Fibroblast of the aortic adventitia (primary cell): ENCODE measurements at places on chromosomes 2 and 18.
A peak's percentile ranks its signal among the peaks of the same experiment; 100 is the strongest.

GRCh38 chr18:21769206-21769605, 28.6 kb downstream of the MIB1 start:
- DNase-seq: no peak

DNA sequence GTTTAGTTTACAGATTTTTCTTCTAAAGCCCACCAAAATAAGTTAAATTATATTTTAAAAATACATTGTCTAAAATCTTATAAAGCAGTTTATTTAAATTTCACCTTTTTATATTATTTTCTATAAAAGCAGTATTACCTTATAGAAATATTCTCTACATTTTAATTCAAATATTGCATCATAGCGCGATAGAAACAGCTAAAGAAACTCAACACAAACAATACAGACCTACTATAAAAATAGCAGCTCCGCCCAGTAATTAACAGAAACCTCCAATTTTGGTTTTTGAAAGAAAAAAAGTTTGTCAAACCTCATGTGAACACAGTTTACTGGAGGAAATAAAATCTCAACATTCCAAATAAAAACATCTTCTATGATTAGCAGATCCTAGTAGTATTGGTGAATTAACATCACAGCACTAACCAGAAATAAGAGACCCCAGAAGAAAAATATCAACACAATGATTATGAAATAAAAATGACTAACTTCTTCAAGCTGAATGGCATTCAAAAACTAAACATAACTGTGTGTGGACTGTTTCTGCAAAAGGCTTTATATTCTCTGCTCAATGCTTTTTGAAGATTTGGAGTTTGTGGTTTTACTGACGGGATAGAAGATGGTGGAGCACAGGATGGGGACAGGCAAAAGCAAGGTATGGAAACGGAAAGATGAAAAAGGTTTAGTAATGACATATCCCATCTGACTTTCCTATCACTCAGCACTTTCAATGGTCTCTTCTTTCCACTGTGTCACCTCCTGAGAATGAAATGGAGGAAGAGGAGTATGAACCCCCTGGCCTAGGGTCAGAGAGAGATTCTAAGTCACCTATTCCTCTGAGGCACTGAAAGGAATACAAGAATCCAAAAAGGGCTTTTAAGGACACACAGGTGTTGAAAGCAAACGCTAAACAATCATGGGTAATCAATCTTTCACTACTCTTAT, 17.5 kb downstream of the MAP4K3 start:
- DNase-seq: peak; percentile 24

- no peak for DNase-seq
Observed at GRCh38 chr2:26637811-26638310, 3.3 kb downstream of the CIB4 start.

DNA sequence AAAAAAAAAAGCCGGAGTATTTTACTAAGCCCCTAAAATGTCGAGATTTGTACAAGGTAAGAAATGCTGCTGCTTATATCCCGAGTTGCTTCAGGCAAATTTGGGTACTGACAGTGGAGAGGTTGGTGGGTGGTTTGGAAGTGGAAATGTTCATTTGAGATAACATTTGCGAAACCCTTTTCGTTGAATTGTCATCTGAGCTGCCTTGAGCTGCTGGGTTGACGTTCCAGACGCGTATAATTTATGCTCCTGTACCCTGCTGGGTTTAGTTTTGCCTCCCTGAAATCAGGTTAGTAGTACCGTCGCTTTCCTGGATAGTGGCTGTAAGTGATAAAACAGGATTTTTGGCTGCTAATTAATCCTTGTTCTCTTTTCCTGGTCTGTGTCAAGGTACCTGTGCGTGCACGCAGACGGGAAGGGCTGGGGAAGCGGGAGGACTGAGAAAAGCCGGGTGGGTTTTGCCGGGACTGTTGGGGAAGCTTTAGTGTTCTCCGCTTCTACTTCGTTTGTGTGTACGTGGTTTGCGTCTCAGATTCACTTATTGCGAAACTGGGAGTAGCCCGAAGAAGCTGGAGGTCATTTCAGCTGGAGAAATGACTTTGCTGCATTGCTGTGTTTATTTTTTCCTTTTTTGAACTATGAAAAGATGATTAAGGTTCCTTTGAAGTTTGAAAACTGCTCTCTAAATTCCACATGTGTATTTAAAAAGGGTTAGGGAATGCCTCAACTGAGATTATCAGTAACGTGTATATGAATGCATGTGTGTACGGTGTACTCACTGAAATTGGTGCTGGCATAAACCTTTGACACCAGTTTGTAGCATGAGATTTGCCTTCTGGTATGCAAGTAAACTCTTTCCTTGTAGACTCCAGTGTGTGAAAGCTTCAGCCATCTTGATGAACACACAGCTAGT, 709 bp downstream of the UGP2 start:
- DNase-seq: peak; percentile 81

DNA sequence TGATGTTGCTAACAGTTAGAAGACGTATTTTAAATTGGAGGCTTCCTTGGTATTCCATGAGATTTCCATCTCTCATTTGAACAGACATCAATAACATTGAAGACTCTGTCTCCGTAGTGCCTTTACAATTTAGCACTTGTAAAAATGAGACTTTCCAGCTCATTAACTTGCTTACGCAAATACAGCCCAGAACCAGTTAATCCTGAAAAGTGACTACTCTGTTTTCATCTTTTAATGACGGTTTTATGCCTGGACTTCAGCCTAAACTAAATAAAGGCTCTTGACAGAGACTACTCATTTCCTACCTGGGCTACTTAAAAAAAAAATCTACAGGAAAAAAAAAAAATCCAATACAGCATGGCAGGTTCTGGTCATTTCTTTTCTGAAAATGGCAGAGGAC, 148.6 kb downstream of the LRATD1 start:
- no peak for DNase-seq

DNA sequence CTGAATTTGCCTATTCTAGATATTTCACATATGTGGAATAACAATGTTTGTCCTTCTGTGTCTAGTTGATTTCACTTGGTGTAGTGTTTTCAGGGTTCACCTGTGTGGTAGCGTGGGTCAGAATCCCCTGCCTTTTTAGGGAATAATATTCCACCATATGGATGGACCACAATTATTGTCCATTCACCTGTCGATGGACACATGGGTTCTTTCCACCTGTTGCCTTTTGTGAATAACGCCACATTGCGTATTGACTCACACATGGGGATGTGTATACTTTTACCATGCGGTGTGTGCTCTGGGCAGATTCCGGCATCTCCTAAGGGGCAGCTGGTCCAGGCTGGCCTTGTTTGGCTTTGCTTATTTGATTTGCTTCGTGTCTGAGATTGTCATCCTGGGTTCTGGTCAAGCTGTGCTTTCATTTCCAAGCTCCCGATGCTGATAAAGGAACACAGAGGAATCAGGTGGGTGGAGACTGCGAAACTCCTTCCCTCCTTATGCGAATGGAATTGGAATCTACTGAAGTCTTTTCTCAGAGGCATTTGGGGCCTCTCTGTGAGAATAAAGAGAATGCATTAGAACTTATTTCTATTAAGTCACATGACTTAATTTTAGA, 18.9 kb upstream of the ALLC start:
- no peak for DNase-seq

GRCh38 chr18:37705016-37705415, 139.4 kb upstream of the CELF4 start:
- no peak for DNase-seq

- DNase-seq: no peak
Observed at GRCh38 chr2:223601018-223601417, 1.1 kb downstream of the SCG2 start.

DNA sequence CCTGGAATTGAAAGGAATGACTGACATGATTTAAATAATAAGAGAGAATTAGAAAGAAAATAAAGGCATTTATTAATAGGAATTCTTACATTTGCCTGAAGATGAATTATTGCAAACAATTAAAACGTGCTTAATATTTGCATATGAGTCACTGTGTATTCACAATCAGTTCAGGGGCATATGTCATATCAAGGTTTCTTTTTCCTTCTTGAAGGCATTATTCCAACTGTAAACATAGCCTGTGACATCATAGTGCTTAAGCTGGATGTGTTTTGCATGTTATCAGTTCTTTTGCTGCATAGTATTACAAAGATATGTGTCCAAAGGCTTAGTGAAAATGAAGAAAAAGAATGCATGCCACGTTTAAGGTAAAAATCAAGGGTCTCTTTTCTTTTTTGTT, 80.8 kb downstream of the MEIS1 start:
- DNase-seq: peak; percentile 67

DNA sequence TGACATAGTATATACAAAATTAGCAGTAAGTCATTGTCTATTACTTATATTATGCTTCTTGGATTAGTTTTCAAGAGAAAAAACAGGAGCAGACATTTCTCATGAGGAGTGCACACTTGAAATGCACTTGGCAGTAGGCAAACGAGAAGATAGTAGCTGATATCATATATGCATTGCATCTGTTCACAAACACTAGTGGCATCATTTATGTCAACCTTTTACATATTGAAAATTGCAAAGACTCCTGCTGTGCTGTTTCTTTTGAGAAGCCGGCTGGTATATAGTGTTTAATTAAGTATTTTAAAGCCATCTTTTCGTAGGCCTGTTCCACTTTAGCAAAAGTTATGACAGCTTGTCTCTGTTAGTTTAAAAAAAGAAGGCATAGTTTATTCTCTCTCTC, 58.4 kb upstream of the SLC8A1 start:
- DNase-seq: no peak

DNA sequence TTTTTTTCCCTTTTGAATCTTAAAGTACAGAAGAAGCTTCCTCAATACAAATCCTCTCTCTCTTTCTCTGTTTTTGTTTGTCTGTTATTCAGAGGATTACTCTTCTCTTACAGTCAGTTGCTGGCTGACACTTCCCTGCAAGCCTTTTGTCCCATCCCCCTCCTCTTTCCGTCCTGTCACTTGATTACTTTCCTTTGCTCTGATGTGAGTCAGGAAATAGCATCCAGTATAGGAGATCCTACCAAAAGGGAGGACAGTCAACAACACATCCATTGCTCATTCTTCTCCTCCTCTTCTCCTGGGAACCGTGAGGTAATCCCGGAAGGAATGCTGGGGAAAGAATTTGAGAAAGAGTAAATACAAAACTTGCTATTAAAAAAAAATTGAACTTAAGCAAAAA, 79.3 kb upstream of the SCN7A start:
- peak; percentile 17 for DNase-seq

GRCh38 chr2:229780856-229781773, 66.8 kb upstream of the DNER start:
- peak; percentile 72 for DNase-seq

DNA sequence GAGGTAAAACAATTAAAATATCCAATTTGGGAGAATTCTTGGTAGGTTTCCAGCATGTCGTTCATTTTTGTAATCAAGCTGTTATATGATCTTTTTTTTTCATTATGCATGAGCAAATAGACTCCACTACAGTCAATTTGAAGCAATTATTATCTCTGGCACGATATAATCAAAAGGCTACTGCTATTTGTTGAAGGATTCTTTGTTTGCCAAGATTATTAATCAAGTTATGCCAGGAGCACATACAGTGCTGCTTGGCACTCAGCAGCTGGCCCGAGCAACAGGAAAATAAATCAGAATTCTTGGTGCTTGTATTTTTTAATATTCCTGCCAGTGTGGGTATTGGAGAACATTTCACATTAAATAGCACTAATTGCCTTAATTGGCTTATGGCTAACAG, 279.5 kb downstream of the RND3 start:
- DNase-seq: no peak

DNA sequence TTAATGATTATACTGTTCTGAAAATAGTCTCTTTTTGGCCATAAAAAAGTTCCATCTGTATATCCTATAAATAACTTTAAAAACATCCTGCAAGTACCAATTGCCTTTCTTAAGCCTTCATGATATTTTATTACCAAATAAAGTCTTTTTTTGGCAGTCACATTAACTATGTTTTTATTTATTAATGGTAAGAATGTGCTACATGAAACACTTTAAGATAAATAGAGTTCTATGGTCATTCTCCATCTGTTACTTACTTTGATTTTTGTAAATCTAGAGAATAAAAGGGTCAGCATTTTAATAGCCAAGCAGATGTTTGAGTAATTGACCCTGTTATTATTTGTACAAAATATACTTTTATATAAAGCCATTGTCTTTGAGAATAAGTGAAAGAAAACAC, 52.6 kb downstream of the LCLAT1 start:
- DNase-seq: no peak

GRCh38 chr18:57811477-57812125, 8.5 kb upstream of the ATP8B1 start:
- DNase-seq: no peak

DNA sequence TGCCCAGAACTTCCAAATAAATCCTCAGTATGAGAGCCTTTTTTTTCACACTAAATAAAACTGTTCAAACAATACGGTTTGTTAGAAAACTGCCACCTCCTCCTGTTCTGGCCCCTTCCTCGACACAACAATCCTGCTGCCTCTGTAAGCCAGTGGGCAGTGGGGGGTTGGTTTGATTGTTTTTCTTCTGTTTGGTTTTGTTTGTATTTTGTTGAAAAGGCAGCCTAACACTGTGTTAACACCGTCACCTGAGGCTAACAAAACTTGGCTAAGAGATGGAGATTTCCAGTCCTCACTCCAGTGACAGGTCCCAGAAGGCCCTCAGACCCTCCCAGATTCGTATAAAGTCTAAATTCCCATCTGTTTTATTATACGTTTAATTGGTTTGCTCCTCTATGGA, 402.1 kb downstream of the ZNF521 start:
- DNase-seq: no peak

GRCh38 chr2:25035537-25036220, 6.2 kb upstream of the EFR3B start:
- no peak for DNase-seq

DNA sequence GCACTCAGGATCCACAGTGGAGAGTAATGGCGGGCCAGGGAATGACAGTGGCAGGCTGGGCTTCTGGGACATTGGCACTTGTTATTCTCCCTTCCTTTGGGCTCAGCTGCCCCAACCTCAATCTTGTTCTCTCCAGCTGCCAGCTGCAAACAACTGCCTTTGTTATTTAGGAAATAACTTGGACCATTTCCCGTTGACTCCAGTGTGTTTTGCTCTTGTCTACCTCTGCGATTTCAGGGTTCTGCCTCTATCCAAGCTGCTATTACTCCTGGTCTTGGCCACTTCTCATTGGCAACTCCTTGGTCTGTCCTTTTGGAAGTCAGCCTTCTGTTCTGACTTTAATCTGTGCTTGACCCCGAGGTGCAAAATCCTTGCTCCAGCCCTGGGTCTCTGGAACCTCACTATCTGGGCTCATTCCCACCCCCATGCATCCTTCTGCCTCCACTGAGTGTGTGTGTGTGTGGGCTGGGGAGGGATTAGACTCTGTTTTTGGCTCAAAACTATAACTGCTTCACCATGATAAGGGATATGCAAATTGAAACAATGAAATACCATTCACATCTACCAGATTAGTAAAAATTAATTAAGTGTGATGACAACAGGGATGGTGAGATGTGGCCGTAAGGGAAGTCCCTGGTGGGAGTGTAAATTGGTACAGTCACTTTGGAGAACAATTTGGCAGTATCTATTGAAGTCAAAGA, 134.1 kb upstream of the CXCR4 start:
- peak; percentile 26 for DNase-seq

- DNase-seq: no peak
Observed at GRCh38 chr18:58980991-58981390, 116.3 kb downstream of the ZNF532 start.

GRCh38 chr2:66041902-66042657, 392.8 kb upstream of the MEIS1 start:
- no peak for DNase-seq
